ENCODE measurements at places on chromosomes 3 and 15.

DNA sequence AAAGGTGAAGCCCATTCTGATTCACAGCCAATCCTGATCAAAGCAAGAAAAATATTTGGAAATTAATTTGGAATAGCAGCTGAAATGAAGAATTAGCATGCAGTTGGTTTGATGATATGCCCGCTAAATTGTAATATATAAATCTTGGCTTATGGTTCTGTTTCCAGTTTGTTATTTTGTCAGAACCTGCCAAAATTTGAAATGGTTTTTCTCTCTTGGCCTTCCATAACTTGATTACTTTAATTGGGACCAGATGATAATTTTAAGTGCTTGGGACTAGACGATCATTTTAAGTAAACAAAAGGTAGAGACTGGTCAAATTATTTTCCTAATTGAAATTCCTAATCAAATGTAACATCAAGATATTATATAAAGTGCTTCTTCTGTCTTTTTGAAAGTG, 842.4 kb downstream of the TBL1XR1 start:
- DNase-seq = no peak

DNA sequence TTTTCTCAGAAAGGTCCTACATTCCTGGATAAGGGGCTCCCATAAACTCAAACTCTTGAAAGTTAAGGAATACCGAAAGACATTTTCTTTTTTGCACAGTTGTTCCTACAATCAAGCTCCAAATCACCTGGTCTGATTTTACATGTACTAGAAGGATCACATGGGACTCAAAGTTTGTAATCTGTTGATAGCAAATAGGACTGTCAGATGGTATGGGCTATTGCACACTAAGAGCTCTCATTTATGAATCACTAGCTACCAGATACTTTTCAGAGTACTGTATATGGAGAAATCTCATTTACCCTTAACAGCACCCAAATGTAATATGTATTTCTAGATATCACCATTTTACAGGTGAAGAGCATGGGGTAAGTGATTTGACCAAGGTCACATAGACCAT, 49.5 kb upstream of the CMSS1 start:
- no peak for DNase-seq

DNA sequence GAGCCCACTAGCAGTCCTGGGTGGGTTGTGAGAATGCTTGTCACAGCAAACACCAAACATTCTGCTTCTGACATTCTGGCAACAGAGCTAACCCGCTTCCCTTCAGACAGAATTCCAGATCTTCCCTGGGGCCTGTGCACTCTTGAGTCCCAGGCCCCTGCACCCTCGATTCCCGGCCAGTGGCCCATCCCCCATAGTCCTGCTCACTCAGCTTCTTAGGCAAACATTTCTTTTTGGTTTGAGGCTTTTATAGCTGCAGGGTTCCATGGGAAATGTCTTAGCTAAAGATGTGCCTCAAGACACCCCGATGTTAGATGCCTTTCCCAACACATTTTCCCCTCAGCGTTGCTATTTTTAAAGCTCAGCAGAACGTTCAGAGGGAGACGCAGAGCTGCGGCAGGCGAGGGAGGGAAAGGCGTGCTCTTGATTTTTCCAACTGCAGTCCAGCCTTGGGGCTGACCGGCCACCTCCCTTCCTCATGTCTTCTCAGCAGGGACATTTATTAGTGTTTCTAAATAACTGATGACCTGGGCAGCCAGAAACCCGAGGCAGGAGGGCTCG, 35.2 kb downstream of the ABTB1 start:
- no peak for DNase-seq

GRCh38 chr15:85615930-85616329, 178.8 kb downstream of the KLHL25 start:
- DNase-seq = peak; percentile 27

DNA sequence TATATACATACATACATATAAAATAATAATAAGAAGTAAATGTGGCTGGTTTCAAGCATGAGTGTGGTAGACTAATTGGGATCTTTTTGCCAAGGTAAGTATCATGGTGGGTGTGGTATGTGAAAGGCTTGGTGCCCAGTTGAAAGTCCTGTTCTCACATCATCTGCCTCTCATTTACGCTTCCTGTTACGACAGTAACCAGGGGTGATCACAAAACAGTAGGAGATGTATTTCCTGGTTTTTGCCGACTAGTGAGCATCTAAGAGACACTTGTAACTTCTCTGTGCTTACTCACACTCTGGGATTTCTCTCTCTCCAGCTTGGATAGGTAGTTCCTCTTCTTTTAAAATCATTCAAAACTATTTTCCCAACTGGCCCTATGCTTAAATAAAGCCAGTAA, 1028.3 kb upstream of the NR2F2 start:
- no peak for DNase-seq

GRCh38 chr15:70099967-70100473, 2.3 kb upstream of the TLE3 start:
- DNase-seq = no peak

All from NK-92 treated with Interleukin-12 subunit alpha and Interleukin-12 subunit beta, amount 100 ng/mL, for 24 hours (cell line).